ENCODE measurements at places on chromosomes 12 and 14.

DNA sequence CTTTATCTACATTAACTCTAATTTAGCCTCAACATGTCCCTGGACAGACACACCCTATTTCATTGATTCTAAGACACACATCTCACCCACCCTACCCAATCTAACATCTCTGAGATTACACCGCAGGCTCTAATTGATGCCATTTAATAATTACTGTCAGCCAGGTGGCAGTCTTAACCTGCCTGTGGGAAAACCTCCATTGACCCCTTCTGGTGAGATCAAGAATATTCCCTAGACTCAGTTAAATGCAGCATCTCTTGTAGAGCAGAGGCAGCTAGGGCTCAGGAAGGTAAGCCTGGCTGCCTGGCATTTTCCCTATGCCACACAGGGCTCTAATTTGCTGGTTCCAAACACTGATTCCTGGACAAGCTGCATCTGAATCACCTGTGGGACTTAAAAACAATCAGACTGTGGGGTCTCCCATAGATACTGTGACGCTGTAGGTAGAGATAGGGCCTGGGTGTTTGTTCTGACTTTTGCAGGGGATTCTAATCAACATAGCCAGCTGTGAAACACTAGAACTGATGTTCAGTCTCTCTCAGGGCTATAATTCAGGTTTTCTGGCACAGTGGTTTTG, 14.3 kb downstream of the MCRS1 start:
- peak; percentile 33 for DNase-seq

DNA sequence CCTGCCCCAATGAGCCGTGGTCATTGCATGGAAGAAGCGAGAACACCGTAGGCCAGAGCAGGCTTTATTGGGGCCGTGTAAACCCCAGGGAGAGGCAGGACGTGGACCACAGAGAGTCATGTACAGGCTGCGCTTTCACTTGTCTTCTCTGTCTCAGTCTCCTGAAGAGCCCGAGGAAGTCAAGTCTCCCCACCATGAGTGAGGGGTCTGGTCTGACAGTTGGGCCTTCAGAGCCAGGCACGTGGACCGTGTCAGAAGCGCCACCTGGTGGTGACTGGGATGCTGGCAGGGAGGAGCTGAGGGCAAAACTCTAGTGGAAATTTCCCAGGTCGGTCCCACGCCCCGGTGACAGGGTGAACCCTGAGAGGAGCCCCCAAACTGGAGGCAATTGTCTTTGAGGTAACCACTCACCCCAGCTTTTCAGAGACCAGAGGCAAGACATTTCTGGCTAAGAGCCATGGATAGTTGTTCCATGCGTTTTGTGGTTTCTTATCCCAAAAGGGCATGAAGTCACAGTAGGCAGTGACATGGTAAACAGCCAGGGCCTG, 17.4 kb downstream of the RPS6KL1 start:
- peak; percentile 56 for DNase-seq

DNA sequence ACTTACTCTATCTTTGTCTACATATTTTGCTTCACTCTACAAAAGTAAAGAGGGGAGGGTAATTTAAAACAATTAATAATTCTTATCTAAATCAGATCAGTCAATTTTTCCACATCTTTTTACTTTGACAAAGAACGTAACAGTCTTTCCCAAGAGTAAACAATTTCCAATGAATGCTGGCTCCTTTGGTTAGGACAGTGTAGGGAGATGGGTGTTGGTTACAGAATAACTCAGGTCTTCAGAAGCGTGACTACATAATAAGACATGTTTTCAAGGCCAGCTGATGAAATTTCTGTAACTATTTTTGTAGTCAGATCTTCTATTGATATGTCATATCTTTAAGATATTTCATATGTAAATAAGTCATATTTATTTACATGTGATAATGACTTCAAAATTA, 183.0 kb upstream of the CAND1 start:
- DNase-seq = no peak

DNA sequence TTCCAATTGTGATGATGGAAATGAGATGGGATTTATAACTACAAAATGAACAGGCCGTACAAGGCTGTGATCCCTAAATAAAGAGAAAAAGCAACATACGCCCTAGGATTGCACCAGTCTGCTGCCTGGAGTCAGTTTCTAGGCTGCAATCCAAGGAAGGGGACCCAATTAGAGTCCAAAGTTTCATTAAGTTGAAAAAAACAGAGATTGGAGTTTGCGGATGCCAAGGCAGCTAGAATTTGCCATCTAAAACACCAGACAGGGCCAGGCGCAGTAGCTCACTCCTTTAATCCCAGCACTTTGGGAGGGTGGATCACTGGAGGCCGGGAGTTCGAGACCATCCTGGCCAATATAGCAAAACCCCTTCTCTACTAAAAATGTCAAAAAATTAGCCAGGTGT, 661.0 kb downstream of the RPS29 start:
- no peak for DNase-seq

DNA sequence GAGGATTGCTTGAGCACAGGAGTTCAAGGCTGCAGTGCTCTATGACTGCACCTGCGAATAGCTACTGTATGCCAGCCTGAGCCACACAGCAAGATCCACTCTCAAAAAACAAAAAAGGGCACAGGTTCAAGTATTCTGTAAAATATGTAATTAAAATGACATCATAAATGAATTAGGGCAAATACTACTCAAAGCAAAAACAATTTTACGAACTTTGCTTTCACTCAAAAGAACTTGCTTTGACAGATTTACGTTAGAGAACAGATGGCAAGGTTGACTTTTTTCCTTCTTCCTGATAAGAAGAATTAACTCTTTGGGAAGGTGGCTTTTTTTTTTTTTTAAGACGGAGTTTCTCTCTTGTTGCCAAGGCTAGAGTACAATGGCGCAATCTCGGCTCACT, 44.0 kb upstream of the EAPP start:
- DNase-seq = no peak

GRCh38 chr14:101114726-101115515, 211.4 kb upstream of the RTL1 start:
- no peak for DNase-seq

DNA sequence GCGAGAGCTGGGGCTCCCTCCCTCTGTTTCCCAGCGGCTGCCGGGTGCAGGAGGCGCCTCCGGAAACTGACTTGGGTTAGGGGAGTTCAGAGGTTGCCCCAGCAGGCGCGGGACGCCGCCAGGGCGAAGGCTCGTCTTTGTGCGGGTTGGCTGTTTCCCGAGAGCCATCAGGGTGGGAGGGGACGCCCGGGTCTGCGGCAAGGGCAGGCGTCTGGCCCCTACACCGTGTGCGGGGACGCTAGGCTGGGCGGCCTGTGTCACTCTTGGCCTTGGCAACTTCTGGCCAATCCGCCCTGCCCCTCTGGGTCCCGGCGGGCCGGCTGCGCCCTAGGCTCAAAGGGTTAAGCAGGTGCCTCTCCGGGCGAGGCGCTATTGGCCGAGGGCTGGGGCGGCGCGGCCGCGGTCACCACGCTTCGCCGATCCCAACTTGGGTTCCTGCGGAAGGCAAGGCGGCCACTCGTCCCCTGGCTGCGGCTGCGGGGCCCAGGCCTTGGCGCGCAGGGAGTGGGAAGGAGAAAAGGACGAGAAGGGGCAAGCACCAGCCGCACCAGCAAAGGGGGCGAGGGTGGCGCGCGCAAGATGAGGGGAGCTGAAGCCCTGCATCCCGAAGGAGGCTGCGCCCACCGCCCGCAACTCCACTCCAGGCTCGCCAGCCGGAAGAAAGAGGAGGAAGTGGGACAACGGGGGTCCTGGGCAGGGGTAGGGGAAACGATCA, 5.6 kb upstream of the NPAS3 start:
- DNase-seq = no peak

DNA sequence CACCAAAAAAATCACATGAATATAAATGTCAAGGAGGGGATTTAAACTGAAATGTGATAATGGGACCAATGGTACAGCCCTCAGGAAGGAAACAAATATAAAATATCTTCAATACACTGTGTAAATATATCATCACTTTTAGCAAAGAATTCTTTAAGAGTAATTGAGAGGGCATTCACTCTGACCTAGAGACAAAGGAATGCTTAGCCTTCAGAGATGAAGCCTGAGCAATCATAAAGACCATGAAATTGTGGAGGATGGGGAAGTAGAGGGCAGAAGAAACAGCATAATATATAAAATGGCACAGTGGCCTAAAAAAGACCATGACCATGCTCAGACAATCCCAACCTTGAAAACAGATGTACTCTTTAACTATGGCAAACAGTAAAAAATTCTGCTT, 20.4 kb downstream of the YAF2 start:
- DNase-seq = peak; percentile 60

DNA sequence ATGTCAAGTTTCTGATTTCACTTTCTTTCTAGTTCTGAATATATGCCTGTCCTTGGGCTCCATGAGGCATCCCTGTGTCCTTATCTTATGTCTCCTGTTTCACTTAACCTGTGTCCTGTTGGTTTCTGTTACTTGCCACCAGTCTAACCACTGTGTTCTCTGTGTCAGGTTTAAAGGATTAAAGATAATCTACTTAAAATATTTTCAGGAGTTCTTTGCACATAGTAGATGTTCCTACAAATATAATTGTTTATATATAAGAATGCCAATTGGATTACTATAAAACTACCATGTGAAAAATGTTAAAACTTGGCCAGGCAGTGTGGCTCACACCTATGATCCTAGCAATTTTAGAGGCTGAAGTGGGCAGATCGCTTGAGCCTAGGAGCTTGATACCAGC, 406.4 kb downstream of the CCER1 start:
- DNase-seq = no peak

DNA sequence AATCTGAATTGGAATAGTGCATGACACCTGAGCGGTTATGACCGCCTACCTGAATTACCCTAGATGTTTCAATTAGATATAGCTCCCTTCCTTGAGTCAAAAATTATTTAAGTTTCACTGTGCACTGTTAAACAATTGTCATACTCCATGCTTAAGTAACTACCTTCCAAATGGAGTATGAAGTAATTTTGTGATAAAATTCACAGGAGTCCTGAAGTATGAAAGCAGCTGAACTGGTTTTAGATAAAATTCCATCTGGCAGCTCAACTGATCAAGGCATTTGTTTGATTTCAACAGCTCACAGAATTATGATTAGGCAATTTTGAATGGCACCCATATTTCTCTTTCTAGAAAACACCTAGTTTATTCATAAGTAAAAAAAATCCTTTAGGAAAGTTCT, 19.5 kb downstream of the PRICKLE1 start:
- DNase-seq = no peak

GRCh38 chr12:75568393-75568792, 57.0 kb upstream of the KRR1 start:
- DNase-seq = no peak

GRCh38 chr12:69247268-69248018, 8.1 kb downstream of the CPSF6 start:
- no peak for DNase-seq

- DNase-seq = no peak
Observed at GRCh38 chr14:67524634-67524963, 8.5 kb upstream of the PLEKHH1 start.

- DNase-seq = no peak
Observed at GRCh38 chr12:131591136-131591535, 119.8 kb upstream of the SFSWAP start.

GRCh38 chr12:32920506-32921085, 24.0 kb upstream of the PKP2 start:
- peak; percentile 61 for DNase-seq

GRCh38 chr12:6829536-6830220, 1.5 kb downstream of the P3H3 start:
- DNase-seq = no peak

DNA sequence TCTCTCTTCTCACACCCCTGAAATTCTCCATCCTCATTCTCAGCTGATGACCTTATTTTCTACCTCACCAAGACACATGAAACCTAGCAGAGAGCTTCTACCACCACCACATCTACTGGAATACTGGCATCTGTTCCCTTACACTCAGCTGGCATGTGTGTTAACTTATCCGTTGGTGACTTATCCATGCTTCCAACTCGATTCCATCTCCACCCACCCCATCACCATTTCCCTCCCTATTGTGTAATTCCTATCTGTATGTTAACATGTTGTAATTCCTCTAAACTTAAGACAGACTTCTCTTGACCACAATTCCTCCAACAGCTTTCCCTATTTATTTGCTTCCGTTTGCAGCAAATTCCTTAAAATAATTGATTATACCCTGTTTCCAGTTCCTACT, 15.4 kb downstream of the C1S start:
- peak; percentile 57 for DNase-seq

DNA sequence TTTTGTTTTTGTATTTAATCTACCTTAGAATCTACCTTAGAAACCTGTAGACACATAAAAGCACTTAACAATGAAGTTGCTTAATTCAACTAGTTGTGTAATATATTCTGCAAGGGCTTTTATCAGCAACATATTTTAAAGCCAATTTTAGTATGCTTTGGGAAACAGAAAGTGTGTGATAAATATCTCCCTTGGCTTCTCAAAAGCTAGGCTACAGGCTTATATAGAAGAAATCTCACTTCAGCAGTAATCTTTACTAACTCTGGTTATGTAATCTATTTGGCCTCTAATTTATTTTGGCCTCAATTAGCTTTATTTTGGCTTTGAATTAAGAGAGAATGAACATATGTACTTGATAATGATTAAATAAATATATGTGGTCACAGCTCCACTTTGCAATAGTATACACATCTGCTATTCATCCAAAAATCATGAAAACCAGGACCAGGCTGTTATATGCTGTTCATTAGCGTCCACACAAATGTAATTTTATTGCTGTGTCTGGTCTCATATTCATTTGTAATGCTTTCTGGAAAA, 37.2 kb downstream of the LRP6 start:
- no peak for DNase-seq

- DNase-seq = no peak
Observed at GRCh38 chr12:104485651-104486362, 29.1 kb downstream of the CHST11 start.

DNA sequence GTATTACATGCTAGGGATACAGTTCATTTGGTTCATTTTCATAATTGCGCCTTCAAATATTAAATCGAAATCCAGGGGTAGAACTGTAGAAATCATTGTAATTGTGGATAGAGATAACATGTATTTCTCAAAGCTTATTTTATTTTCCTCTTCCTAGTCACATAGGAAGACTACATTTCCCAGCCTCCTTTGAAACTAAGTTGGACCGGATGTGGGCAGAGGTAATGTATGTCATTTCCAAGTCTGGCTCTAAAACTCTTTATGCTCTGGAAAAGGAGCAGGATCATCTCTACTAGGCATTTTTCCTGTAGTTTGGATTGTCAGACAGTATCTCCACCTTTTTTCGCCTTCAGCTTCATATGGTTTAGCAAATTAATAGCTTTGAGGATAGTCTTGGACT, 70.1 kb upstream of the CRY1 start:
- no peak for DNase-seq

GRCh38 chr14:45072126-45072525, 11.8 kb upstream of the PRPF39 start:
- DNase-seq = no peak

- no peak for DNase-seq
Observed at GRCh38 chr12:27502021-27502435, 22.0 kb upstream of the PPFIBP1 start.

- no peak for DNase-seq
Observed at GRCh38 chr12:12930633-12931219, 21.2 kb downstream of the GPRC5D start.

DNA sequence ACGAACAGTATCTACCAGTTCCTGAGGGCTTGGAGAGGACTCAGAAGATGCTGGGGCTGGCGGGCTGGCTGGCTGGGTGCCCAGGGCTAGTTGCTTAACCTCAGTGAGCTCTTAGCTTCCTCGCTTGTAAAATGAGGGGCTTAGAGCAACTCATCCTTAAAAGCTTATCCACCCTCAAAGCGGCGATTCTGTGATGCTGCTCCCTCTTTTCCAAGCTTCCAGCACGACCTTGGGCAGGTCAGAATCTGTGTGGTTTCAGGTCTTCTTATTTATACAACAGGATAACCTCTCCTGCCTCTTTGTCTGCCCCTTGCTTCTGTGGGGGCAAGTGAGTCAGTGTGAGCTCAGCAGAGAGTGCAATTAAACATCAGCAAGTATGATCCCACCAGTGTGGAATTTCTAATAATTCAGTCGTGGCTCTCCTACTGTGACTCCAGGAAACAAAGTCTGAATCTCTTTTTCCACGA, 281.8 kb downstream of the KSR2 start:
- peak; percentile 12 for DNase-seq

Measured in cardiac fibroblast (primary cell).